ENCODE measurements at places on chromosomes 16 and 17. TPM values are rescaled to one million over a fixed set of nuclear protein-coding genes. Genes with fewer than 3 reads are reported as not detected.

DNA sequence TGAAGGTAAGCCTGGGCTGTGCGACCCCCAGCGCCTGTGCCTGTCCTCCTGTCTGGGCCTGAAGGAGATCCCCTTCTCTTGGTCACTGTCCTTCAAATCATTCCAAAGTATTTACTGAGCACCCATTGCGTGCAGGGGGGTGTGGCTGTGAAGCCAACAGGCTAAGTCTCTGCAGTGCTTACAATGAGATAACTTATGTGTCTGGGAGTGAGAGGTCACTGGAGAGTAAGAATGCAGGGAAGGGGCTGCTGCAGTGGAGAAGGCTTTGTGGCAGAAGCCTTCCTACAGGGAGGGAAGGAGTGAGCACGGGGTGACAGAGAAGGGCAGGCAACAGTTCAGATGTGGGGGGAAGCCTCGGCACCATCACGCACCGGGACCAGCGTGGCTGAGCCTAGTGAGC, 11.2 kb upstream of the SMIM5 start:
- DNase-seq: no peak

- no peak for DNase-seq
These were observed 1.8 kb downstream of the ITGAX start for GRCh38 chr16:31356566-31357323.

Gene HOXB9
- not detected for total RNA-seq

GRCh38 chr17:57906910-57907309, 48.3 kb downstream of the CUEDC1 start:
- no peak for DNase-seq

DNA sequence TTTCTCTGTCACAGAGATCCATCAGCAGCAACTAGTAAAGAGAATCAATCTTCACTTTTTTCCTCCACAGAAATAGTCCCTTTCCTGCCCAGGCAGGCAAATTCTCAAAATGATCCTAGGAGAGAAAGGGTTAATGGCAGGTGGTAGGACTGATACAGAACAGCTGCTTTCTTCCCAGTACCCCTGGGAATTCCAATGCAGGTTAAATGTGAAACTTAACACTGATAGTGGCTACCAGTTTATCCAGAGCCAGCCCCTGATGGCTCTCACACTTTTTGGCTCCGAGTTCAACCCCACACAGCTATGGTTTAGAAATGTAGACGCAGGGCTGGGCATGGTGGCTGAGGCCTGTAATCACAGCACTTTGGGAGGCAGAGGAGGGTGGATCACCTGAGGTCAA, 22.2 kb downstream of the MARVELD3 start:
- no peak for DNase-seq

Gene ITGAL
- total RNA-seq: 5.6 TPM

- DNase-seq: no peak
These were observed 4.8 kb downstream of the TOP2A start for GRCh38 chr17:40412880-40413279.

DNA sequence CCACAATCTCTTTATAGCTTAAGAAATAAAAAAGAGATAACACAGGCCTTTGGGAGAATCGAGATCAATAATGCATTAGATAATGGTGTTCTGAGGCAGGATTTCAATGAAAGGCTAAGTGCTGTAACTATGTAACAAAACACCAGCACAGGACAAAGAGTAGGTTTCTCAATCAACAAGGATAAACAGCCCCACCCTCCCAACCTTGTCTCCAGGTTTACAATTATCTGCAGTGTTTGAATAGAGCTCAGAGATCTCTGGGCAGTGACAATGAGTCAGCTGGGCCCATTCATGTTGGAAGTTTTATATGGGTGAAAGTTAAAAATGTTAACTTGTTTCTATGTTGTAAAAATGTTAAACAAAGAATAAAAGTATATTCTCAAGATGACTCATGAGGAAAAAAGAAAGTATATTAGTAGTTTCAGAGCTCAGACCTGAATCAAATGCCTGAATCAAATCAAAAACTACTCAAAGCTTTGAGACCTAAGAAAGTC, 17.0 kb upstream of the KRT20 start:
- DNase-seq: no peak

- peak; percentile 31 for DNase-seq
These were observed 878 bp upstream of the RNF157 start for GRCh38 chr17:76241204-76241538.

Gene KREMEN2
- not detected for total RNA-seq

Data from uterus (tissue), 4 donors.